B cell (primary cell): ENCODE measurements at places on chromosomes 2 and 18. TPM values are rescaled to one million over a fixed set of nuclear protein-coding genes. Genes with fewer than 3 reads are reported as not detected.
A peak's percentile ranks its signal among the peaks of the same experiment; 100 is the strongest.

- no peak for DNase-seq
These were observed 191.0 kb downstream of the HNMT start for GRCh38 chr2:138155304-138155703.

DNA sequence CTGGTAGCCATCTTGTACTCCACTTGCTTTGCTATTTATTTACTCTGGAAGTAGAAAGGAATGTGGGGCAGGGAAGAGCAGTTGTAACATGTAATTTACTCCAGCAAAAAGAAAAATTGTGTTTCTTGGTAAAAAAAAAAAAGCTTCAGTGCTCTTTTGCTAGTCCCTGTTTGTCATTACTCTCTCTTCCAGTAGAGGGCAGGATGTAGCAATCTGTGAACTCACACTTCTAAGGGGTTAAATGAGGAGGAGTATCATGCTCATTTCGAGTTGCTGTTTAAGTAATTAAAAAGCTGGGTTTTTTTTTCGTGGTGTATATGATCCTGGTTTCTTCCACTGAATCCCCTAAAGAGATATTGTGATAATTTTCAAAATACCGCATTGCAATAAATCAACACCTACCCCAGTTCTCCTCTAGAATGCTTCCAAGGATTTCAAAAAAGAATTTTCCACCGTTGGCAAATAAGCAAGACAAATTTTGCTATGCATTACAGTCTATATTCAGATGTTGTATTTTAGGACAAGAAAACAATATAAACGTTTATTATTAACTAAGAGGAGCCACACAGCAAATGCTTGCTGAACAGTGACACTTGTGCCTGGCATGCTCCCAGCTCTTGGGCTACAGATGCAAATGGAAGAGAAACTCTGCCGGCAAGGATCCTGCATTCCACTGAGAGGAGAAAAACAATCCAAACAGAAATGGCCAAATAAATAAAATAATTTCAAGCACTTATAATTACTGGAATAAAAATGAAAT is 261.6 kb downstream of the ASXL3 start:
- DNase-seq = no peak

- DNase-seq = no peak
These were observed 383.0 kb upstream of the SMIM21 start for GRCh38 chr18:75810516-75810915.

DNA sequence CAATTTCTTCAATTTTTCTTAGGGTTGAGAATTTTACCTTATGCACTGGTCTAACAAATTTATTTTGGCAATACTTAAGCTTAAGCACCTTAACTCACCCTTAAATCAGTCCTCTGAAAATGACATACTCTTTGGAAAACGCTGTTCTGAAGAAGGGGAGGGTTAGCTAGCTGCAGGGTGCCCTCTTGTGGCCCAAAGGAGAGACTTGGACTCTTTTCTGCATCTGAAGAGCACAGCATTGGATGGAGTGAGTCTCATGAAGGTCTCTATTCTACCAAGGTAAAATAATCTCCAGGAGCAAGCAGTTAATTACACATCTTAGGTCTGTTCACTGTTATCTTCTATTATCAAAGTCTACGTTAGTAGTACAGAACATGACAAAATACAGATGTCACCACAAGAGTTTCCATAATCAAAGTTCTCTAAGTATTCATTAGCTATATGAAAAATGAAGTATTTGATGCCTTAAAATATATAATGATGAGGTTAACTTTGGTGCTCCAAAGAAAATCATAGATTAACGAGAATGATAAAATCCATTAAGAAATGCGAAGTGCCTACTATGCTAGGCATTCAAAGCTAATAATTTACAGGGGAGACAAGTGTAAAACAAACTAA is 24.4 kb downstream of the PUM2 start:
- peak; percentile 60 for DNase-seq

DNA sequence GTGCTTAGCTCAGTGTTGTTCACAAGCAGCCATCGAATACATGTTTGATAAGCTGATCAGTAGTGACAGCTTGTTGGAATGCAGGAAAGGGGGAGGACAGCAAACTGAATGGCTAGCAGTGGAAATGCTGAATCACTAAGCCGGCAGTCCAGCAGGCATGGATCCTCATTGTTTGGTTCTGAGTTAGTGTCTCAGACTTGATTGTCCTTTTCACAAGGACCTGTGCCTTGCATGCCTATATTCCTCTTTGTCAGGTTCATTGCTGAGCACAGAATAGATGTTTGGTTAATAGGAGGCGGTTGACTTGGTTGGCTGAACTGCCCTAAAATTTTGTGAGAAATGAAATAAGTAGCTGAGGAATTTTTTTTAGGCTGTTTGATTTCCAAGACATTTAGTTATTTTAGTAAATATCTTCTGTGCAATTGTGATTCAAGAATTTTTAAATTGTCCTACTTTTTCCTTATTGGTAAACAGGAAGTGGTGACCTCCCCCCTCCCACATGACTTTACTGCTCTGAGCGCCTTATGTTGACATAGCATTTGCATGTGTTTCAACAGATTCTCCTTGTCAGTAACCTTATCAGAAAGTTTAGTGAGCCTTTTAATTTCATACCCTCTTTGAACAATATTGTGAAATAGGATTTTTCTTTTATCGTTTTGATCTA is 21.4 kb upstream of the STON1 start:
- no peak for DNase-seq

The DGUOK gene
- total RNA-seq = 61.7 and 65.4 TPM in 2 replicates

The GPR35 gene
- total RNA-seq = 1.8 and 2.2 TPM in 2 replicates
